ENCODE measurements at places on chromosomes 4 and X.

- DNase-seq = no peak
Measured at GRCh38 chr4:66849596-66849995, 695.7 kb downstream of the CENPC start.

GRCh38 chr4:135354876-135355275 is 1153.3 kb upstream of the PABPC4L start:
- no peak for DNase-seq

DNA sequence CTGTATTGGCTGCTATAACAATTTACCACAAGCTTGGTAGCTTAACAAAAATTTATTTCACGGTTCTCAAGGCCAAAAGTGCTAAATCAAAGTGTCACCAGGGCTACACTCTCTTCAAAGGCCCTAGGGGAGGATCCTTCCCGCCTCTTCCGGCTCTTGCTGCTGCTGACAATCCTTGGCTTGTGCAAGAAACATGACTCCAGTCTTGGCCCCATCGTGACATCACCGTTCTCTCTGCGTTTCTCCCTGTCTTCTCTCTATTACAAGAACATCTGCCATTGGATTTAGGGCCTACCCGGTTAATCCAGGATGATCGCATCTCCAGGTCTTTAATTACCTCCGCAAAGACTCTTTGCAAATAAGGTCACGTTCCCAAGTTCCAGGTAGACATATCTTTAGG is 10.4 kb upstream of the CLCN4 start:
- peak; percentile 18 for DNase-seq

DNA sequence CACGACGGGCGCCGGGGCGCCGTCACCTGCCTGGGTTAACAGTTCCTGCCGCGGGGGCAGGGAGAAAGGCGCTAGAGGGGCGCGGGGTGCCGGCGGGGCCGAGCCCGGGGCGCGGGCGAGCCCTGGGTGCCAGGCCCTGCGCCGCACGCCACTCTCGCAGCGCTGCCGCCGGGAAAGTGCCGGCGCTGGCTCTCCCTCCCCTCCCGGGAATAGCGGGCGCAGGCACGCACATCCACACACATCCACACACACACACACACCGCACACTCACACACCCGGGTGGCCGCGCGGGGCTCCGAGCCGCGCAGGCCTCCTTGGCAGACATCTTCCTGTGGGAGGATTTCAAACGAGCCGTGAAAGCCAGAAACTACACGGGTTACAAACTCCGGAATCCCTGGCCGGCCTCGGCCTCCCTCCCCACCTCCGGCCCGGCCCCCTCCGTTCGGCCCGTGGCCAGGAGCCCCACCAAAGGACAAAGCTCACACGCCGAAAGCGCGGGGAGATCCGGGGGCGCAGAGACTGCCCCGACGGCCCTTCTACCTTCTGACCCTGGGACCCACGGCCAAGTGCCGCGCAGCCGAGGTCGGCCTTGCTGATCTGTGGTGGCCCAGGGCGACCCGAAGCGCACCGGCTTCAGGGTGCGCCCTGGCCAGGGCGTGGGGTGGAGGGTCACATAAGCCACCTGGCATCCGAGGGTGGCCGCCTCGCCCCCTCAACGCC is 92.3 kb downstream of the BCOR start:
- DNase-seq = no peak

- DNase-seq = no peak
Measured at GRCh38 chr4:41791557-41791956, 43.0 kb upstream of the PHOX2B start.

- DNase-seq = peak; percentile 14
Measured at GRCh38 chr4:89158884-89159503, 47.7 kb downstream of the TIGD2 start.

- DNase-seq = no peak
Measured at GRCh38 chr4:99038213-99038612, 42.7 kb downstream of the METAP1 start.

GRCh38 chr4:3485886-3486540 is 22.9 kb downstream of the DOK7 start:
- DNase-seq = no peak

DNA sequence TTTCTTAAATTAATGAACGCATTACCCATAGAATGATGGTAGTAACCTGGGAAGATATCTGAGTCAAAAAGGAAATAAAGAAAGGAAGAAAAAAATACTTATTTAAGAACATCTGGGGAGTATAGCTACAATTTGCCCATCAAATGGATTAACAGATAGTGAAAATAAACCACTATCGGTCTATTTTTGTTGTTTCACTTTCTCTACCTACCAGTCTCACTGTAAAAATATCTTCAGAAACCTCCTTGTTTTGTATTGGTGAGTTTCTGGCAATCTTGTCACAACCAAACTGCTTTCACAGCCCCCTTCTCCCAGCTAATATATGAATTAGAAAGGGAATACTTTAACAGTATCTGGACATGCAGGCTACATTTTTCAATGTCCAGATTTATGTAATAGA is 783.5 kb downstream of the STPG2 start:
- no peak for DNase-seq
